Body of pancreas (tissue), 4 donors: ENCODE measurements at places on chromosomes 6 and 20. TPM values are rescaled to one million over a fixed set of nuclear protein-coding genes. Genes with fewer than 3 reads are reported as not detected.

The GGTLC1 gene
- total RNA-seq = not detected

The YTHDF1 gene
- total RNA-seq = 15.8 TPM

DNA sequence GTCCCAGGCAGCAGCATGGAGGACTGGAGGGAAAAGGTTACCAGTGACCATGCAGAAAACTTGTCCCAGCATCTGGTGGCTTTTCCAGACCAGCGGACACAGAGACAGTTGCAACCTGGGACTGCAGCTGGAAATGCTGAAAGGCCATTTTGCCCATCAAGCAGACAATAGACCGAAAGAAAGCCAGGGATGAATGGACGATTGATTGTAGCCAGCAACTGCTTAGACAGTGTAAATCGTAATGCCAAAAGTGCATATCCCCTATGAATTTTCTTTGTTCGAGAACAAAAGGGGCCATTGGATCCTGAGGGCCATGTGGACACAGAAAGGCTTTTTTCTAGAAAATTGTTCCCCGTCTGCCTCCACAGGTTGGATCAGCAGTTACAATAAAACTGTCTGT lies 115.7 kb downstream of the MBOAT1 start:
- H3K36me3 ChIP-seq = no peaks in the 10 kb centered on the region
- DNase-seq = no peak
- H3K4me1 ChIP-seq = no peaks in the 10 kb centered on the region
- no peaks in the 10 kb centered on the region for H3K27me3 ChIP-seq

The DEFB113 gene
- total RNA-seq = not detected

The ATAT1 gene
- total RNA-seq = 2.0 TPM
